RWPE1 (cell line): ENCODE measurements at places on chromosomes 5 and 9.

DNA sequence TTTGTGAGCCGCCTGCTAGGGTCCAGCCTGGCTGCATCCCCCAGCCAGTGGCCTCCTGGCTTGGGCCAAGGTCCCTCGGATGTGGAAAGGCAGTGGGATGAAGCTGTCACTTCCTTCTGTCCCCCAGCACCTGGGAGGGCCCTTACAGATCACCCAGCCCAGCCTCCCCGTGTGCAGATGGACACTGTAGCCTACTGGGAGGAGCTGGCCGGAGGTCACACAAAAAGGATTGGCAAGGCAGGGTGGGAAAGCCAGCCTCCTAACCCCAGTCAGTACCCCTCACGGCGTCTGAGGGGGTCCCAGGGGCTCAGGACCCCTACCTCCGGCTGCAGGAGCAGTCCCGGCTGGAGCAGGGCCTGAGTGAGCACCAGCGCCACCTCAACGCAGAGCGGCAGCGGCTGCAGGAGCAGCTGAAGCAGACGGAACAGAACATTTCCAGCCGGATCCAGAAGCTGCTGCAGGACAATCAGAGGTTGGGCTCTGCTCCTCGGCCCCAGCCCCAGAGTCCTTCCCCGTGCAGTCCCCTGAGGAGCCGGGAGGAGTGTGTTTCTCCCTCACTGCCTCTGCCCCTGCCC, 28.3 kb downstream of the LRSAM1 start:
- DNase-seq: no peak

DNA sequence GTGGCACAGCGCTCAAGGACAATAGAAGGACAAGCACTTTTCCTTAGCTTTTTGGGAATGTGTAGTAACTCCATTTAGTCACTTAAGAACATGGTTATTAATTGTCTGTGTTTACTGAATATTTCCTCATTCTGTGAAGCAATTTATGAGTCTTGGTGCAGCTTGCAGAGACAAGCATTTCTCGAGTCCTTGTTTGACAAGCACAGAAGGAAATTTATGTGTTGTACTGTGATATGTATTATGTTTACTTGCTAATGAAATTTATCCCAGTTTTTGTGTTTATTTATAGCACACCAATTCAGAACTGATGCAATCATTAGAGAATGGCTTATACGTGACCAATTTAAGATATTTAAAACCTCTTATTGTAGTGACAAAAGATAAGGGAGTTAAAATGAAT, 168.6 kb downstream of the PRELID2 start:
- DNase-seq: no peak

DNA sequence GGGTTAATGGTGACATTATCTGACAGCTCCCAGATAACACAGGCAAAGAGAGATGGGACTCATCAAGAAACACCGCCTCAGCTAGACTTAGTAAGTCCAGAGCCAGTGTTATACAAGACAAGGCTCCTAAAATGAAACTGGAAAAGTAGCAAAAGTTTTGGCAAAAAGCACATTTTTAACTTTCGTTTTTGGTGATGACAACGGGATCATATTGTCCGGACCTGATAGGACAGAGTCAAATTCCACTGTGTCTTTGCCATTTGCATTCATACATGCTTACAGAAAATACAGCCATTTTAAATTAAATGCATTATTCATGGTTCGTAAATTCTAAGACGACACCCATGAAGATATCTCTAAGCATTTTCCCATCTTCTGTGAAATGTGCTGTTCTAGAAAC, 152.1 kb downstream of the CRB2 start:
- no peak for DNase-seq

DNA sequence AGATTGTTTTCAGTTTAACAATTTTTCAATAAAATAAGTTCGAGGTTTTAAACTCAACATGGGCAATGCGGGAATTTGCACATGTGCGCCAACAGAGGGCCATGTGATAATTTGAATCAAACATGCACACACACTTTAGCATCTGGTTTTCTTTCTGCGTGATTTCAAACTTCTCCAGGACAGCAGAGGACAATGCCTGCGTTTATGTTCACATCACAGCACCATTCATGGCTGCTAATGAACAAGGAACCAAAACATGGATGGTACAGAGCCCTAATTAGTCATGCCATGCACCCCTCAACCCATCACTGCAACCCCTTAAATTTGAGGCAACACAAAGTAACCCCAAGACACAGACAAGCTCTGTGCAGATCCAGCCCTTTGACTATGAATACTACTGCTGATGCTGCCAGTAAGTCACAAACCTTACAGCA, 2.8 kb downstream of the SHC3 start:
- no peak for DNase-seq
